Neural crest cell (in vitro differentiated cells): ENCODE measurements at places on chromosomes 3 and 15. TPM values are rescaled to one million over a fixed set of nuclear protein-coding genes. Genes with fewer than 3 reads are reported as not detected.

- DNase-seq: no peak
Observed at GRCh38 chr15:74389241-74390048, 22.0 kb upstream of the CYP11A1 start.

DNA sequence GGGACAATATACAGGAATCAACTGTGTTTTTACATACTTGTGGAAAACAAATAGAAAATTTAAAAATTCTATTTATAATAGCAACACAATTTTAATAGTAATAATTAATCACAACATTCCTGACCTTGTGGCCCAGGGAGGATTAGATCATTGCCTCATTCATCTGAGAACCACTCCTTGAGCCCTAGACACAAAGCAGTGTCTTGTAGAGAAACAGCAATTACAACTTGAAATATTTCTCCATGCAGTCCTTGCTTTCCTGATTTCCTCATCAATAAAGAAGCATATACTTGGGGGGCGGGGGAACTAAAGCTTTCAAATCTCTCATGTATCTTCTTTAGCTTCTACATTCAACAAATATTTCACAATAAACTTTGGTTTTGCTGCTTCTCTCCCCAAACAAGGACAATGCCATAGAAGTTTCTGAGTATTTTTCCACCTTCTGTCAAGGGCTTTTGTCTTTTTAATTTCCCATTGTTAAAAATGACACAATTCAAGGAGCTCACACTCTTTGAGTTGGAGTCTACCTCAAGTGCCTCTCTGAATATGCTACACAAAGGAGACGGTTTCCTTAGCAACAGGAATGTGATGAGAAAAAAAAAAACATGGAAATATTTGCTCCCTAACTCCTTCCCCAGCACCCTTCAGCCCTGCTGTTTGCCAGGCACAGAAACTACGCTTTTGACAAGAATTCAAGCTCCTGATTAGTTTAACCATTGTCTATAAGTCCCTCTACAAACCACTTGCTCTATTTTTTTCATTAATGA is 118.8 kb downstream of the ARPP21 start:
- no peak for DNase-seq

- DNase-seq: no peak
Observed at GRCh38 chr15:41746802-41747201, 27.5 kb upstream of the MAPKBP1 start.

DNA sequence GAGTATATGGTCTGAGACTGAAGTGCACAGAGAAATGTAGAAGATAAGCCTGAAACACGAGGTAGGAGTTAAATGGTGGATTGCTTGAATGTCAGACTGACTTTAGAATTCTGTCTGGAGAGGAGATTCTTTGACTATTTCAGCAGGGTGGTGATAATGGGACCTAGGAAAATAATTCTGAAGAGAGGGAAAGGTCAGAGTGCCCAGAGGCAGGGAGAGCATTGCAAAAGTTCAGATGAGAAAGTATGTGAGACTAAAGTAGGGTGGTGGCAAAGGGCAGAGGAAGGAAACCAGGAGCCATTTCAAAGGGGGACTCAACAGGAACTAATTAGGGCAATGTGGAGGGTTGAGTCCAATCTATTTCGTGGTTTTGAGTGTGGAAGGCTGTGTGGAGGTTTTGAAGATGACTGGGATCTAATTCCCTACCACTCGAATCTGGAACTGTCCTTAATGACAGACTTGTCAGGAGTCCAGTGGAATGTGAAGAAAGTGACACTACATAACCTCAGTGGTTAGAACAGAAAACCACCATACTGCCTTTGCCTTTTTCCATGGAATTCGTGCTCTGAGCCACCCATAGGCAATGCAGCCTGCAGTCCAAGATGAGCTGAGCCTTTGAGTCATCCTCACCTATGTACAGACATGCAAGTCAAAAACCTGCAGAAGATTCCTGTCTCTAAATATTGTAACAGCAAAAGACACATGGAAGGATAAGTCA is 16.1 kb downstream of the CPOX start:
- DNase-seq: no peak

PARP14 gene
- 6.6 TPM in 2 replicates for total RNA-seq
